ENCODE measurements at places on chromosomes 13 and 19.

GRCh38 chr19:9941671-9942070 lies 5.4 kb upstream of the OLFM2 start:
- no peak for DNase-seq

DNA sequence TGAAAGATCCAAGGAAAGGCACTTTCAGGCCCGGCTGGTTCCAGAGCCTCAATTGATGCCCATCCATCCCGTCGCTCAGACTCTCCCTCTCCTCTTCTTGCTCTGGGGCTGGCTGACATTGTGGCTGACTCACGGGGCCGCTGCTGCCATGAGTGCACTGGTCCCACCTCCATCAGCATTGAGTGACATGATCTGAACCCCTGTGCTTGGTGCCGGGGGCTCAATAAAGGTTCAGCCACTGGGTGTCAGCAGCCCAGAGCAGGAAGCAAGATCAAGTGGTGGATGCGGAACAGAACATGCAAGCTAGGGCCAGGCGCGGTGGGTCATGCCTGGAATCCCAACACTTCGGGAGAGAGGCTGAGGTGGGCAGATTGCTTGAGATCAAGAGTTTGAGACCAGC lies 39.5 kb downstream of the COMP start:
- DNase-seq, result no peak

GRCh38 chr19:18738961-18739690 lies 52.0 kb downstream of the COMP start:
- no peak for DNase-seq

DNA sequence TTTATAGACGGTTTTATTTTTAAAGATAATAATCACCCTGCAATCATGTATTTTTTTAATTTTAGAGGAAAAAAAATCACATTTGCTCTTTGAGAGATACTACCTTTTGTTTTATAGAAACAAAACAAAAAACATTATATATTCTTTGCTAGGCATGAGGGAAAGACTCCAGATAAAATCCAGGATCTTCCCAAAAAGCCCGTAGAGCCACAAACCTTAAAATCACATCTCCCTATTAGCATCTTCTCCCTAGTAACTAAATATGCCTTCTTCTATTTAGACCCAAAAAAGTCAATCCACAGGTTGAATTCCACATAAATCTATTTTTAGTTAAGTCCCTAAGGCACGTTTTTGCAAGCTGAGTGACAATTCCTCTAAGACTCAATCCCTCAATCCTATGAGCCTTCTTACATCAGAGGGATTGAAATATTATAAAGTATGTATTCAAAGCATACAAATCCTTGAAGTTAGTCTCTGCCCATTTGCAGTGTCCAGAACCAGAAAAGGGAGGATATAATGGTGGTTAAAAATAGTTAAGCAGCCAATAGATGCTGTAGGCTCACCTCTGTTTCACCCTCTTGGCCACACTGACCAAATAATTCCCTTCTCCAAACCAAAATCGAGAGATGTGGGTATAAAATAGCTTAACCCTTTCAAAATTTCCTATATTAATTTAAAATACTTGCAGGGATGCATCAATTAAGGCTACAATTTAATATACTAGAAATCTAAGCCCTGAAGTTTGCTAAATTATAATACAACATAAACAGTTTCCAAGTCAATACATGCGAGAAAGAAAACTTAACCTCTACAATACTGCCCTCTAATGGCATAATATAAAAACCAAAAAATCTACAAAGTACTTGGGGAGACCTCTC lies 64.0 kb downstream of the SERP2 start:
- DNase-seq, result no peak

GRCh38 chr13:50309882-50310594 lies 294.8 kb downstream of the KCNRG start:
- DNase-seq, result no peak

- no peak for DNase-seq
Observed at GRCh38 chr13:26980099-26981031, 191.2 kb downstream of the USP12 start.

DNA sequence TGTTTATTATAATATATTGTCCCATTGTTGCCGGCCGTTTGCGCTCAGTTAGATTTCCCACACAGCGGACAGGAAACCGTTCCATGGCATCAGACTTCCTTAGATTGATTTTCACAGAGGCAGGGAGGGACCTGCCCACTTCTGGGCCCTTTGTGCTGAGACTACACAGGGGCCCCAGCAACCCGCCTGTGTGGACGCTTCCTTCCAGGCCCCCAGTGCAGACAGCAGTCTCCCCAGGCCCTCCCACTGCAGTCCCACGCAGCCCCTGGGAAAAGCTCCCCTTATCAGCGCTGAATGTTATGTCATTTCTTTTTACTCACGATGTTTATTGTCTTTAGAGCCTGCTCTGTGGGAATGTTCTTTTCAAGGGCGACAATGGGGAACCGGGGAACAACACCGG lies 351.7 kb upstream of the ARGLU1 start:
- no peak for DNase-seq

- DNase-seq, result no peak
Observed at GRCh38 chr19:2040647-2041432, 10.2 kb downstream of the MKNK2 start.

- no peak for DNase-seq
Observed at GRCh38 chr13:31209172-31209840, 9.5 kb downstream of the B3GLCT start.

DNA sequence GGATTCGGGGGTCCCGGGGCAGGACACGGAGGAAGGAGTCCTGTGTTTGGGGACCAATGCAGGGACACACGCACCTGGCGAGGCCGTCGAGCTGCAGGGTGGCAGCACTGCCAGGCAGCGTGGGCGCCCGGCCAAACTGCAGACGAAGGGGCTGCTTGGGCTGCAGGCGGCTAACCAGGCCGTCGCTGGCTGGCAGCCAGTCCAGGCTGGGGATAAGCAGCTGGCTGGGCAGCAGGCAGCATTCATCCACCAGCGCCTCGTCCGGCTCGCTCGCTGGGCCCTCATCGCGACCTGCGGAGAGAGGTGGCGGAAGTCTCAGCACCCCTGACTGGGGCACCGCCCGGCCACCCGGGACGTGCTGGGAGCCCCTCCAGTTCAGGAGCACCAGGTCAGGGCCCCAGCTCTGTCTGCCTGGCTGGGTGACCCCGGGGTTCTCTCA lies 11.5 kb downstream of the CFD start:
- no peak for DNase-seq

GRCh38 chr13:48160606-48161278 lies 65.8 kb upstream of the MED4 start:
- no peak for DNase-seq

- no peak for DNase-seq
Observed at GRCh38 chr19:40737102-40737644, 13.1 kb downstream of the ACTMAP start.

DNA sequence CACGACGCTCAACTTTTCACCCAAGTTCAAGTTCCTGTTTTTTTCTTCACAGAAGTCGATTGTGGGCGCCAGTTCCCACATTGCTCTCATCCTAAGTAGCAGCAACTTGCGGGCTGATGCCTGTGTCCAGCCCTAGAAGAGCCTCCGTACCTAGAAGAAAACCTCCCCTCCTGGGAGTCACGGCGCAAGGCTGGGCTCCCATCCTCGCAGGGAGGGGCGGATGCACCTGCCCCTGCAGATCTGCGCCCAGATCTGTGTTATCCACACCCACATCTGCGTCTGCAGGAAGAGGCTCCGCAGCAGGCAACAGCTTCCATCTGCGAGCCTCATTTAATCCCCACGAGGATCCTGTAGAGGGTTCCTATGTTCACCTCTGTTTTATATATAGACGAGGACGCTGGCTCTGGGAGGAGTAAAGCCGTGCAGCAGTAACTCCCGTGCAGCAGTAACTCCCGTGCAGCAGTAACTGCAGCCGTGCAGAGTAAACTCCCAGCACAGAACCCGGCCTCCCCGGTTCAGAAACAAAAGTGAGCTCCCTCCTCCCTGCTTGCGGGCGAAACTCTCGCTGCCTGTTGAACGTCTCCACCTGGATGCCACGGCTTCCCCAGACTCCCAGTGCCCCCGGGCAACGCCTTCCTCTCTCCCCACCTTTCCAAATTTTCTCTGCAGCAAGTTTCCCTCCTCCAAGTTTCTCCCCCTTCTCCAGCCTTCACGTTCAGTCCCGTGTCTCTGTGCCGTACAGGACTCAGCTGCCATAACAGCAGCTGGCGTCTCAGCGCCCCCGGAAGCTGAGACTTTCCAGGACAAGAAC lies 23.5 kb upstream of the LAIR1 start:
- no peak for DNase-seq

DNA sequence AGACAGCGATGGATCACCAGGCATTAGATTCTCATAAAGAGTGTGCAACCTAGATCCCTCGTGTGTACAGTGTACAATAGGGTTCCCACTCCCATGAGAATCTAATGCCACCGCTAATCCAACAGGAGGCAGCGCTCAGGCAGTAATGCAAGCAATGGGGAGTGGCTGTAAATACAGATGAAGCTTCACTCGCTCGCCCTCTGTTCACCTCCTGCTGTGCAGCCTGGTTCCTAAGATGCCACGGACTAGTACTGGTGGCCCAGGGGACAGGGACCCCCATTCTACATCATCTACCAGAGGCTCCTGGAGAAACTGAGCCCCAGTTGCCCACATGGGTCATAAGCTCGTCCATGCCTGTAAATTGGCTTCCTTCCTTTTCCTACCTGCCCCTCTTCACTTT lies 8.0 kb downstream of the CLEC4M start:
- DNase-seq, result no peak

DNA sequence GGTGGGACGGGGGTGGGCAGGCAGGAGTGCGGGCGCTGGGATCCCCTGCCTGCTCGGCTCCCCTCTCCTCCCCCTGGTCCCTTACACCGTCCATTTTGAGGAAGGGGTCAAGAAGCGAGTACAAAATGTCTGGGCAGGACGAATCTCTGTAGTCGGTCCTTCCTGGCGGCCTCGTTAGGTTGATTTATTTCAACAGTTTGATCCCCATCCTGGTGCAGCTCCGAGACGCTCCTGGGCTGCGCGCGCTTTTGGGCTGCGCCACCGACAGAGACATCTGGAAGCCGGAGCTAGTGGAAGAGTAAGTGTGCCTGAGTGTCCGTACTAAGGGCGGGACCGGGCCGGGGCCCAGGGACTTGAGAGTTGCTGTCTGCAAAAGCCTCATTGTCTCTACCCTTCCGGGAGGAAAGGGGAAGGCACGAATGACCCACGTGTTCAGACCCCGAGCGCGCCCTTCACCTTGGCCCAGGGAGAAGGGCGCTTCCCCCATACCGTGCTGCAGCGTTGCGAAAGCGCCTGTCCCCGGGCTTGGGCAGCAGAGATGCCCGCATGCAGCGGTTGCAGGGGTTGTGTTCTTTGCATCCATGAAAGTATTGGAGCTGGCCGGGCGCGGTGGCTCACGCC lies 1.8 kb downstream of the ZNF114 start:
- peak; percentile 48 for DNase-seq

Data from GM19239 (cell line).